ENCODE measurements at places on chromosomes 16 and 17.

- DNase-seq: no peak
Observed at GRCh38 chr17:33124871-33125551, 133.4 kb downstream of the SPACA3 start.

DNA sequence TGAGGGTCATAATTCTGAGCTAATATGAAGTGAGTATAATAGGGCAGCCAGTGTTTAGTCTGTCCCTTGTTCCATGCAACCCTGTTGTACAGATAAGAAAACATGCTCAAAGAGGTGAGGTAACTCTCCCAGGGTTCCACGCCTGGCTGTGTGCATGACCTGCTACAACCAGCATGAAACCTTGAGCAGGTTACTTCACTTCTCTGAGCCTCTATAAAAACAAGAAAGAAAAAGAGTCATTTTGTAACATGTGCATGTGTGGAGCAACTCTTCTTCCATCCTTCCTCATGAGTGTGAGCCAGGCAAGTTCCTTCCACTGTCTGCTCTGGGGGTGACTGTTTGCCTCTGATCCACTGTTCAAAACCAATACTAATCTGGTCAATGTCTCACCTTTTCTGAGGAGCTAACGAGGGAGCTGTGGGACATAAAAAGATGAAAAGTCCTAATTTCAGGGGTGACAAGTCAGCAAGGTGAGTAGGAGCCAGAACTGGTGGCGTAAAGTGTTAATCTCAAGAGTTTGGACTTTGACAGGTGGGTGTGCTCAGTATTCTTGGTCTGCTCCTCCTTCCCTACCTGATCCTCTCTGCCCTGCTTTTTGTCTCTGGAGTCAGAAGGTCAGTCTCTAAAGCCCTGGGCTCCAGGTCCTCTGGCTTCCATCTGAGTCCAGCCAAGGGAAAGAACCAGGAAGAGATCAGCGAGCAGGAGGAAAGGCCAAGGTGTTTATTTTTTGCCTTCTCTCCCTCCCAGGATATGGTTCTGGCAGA, 21.5 kb downstream of the GFOD2 start:
- no peak for DNase-seq

GRCh38 chr16:68349838-68350410, 39.1 kb downstream of the PRMT7 start:
- DNase-seq: no peak

DNA sequence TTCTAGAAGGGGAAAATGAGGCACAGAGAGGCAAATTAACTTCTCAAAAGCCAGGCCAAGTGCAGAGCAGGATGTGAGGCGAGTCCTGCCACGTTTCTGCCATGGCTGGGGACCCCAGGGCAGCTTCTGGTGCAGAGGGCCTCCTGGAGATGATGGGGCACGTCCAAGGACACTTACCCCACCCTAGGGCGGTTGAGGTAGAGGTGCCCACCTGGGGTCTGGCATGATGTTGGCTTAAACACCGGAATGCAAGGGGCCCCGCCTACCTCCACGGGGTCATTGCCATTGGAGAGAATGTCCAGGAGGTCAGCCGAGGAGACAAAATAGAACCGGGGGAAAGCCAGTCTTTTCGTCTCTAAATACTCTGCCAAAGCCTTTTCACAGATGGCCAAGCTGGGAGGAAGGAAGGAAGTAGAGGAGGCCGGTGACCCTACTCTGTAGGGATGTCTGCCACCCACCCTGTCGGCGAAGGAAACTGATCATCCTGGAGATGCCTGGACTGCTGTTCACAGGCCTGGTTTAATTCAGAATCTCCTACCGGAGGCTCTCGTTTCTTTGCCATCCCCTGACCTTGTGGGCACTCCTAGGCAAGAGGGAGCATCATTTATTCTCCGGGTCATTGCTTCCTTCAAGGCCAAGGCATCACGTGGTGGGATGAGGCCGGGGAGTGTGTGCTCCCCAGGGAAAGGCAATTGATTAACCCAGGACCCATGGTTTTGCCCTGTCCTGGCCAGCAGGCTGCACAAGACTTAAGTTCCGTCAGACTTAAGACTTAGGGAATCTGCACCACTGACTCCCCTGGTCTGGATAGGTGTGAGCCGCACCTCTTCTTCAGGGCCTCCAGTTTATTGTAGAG, 70.5 kb downstream of the DNAH17 start:
- no peak for DNase-seq

DNA sequence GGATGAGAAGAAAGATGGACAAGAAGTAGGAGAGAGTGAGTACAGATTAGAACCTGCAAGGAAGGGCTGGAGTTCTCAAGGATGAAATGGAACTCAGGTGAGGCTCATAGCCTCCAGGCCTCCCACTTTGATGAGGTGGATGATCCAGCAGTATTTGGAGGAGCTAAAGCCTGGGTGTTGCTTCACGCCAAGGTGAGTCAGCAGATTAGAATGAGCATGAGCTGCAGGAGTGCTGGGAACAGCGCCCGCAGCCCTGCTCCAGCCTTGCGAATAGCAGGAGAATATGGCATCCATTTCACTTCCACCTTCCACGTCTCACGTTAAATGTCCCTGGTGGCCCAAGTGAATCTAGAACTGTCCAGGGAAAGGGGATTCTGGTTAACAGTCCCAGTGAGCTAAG, 94.4 kb upstream of the CPHXL start:
- DNase-seq: no peak

GRCh38 chr16:67341250-67341649, 14.6 kb downstream of the LRRC36 start:
- DNase-seq: no peak

- DNase-seq: no peak
Observed at GRCh38 chr16:12426122-12426521, 377.6 kb downstream of the CPPED1 start.

DNA sequence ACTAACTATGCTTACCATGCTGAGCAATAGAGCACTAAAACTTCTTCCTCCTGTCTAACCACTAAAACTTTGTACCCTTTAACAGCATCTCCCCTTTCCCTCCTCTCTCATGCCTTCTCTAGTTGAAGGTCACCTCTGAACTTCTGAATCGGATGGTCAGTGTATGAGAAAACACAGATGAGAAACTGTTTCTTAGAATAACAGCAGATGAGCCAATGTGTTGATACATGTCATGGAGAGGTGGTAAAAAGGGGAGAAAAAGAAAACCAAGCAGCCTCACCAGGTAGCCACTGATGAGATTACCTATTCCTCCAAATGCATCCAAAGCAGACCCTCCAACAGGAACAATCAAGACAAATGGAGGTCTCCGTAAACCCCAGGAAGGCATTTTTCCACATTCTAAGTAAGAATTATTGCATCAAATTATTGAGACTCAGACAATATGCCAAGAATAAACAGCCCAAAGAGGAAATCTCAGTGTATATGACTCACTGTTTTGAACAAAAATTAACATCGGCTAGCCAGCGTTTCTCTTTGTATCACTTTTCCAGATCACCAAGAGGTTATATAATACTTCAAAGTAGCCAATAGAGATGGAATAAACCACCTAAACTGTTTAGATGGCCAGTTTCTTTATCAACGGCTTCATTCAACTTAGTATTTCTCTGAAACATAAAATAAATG, 793.3 kb upstream of the SOX9 start:
- DNase-seq: no peak

DNA sequence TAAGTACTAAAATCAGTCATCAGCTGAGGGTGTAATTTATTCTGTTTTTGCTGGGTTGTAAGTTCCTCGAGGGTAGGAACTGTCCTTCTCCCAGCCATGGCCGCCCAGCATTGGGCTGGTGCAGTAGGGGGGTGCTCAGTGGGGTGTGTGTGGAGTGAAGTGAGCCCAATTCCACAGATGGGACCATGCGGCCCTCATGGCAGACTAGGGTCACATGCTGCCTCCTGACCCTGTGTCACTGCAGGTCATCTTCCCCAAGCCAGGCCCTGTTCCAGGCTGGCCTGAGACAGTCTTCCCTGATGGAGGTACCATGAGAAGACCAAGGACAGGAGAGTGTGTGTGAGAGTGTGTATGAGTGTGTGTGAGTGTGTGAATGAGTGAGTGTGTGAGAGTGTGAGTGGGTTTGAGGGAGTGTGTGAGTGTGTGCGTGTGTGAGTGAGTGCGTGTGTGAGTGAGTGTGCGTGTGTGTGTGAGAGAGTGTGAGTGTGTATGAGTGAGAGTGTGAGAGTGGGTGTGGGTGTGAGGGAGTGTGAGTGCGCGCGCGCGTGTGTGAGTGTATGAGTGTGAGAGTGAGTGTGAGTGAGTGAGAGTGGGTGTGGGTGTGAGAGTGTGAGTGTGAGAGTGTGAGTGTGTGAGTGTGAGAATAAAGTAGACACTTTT, 3.7 kb downstream of the SLC26A11 start:
- no peak for DNase-seq

GRCh38 chr17:78019976-78020716, 61.6 kb downstream of the TNRC6C start:
- DNase-seq: no peak

DNA sequence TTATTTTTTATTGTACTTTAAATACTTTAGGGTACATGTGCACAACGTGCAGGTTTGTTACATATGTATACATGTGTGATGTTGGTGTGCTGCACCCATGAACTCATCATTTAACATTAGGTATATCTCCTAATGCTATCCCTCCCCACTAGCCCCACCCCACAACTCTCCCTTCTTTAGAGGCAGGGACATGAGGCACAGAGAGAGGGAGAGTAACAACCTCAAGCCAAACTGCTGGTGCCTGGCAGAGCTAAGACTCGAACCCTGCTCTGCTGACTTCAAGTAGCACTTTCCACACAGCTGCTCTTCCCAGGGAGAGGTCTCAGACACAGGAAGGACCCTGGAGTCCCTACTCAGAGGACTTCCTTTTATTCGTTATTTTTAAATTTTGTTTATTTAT, 69.4 kb downstream of the WSB1 start:
- DNase-seq: no peak

GRCh38 chr17:81486199-81486810, 26.3 kb downstream of the ACTG1 start:
- DNase-seq: no peak

DNA sequence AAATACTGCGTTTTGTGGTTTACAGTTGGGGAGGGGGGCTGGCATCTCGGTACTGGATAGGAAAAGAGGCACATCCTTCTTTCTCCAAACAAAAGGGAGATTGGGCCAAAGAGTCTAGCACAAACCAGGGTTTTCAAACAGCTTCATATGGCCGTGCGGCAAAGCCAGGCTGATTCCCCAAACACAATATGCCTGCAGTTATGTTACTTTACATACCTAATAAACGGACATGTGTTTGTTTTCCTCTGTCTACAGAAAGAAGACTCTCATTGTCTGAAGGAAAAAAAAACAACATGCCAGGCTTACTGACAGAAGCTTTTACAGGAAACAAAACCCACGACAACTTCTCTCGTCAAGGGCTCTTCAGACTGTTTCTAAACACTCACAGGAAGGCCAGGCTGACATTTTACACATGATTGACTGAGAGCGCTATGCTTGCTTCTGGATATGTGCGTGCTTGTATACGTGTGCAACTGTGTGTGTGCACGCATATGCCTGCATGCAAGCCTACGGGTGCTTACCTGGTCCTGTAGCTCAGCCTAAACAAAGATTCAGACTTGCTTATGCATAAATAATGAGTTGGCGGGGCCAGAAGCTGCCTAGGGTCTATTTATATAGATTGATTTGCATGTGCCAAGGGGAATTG, 461.0 kb upstream of the C16orf82 start:
- DNase-seq: no peak

GRCh38 chr17:4920351-4921048, 11.6 kb upstream of the GP1BA start:
- no peak for DNase-seq

DNA sequence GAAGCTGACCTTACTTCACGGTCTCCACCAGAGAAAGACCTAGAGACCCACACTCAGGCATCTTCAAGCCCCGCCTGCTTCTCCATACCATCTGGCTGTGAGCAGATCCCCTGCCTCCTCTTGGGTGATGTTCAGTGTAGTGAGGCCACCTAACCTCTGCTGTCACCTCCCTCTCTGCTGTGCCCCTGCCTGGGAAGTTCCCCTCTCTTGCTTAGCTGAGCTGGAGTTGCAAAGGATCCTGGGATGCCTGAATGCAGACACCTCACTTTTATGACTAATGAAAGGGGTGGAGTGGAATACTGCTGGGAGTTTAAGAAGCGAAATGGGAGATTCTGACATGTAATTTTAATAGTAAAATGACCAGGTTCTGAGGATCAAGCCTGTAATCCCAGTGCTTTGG, 5.8 kb downstream of the IRX3 start:
- no peak for DNase-seq

DNA sequence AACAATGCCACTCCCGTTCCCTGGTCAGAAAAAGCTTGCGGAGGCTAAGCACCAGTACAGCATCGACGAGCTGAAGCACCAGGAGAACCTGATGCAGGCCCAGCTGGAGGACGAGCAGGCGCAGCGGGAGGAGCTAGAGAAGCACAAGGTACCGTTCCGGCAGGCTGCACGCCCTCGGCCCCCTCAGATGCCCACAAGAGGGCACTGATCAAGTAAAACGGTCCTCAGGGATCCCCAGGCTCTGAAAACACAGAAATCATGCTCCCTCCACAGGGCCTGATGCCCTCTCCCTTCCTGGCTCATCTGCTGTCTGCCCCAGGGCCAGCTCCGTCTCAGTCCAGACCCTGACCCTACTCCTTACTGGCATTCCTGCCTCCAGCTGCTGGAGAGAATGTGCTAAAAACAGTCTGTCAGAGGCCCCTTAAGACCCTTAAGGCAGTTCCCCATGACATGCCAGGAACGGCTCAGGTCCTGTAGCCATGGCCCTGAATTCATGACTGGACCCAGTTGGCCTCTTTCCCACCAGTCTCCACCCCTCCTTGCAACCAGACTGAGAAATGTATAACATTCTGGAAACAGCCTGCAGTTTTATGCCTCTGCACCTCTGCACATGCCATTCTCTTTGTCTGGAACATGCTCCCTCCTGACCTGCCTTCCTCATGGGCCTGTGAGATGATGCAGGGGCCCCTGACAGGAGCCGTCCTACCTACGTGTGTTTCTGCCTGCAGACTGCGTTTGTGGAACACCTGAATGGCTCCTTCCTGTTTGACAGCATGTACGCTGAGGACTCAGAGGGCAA, 21.8 kb downstream of the DRC3 start:
- DNase-seq: no peak

- no peak for DNase-seq
Observed at GRCh38 chr16:27449434-27450195, 47.6 kb downstream of the IL21R start.

- no peak for DNase-seq
Observed at GRCh38 chr17:27360507-27360906, 66.6 kb downstream of the WSB1 start.
